Mammary microvascular endothelial cell (primary cell): ENCODE measurements at places on chromosomes 7 and 10. TPM values are rescaled to one million over a fixed set of nuclear protein-coding genes. Genes with fewer than 3 reads are reported as not detected.

The AKR1C8 gene
- total RNA-seq: not detected in 2 replicates

The SFTPD gene
- total RNA-seq: not detected in 2 replicates

The SH2D4B gene
- total RNA-seq: not detected in 2 replicates

The CARD11 gene
- 0.25 and 0.27 TPM in 2 replicates for total RNA-seq

The ANXA8L1 gene
- total RNA-seq: not detected in 2 replicates
